ENCODE measurements at places on chromosomes 5 and 9.

DNA sequence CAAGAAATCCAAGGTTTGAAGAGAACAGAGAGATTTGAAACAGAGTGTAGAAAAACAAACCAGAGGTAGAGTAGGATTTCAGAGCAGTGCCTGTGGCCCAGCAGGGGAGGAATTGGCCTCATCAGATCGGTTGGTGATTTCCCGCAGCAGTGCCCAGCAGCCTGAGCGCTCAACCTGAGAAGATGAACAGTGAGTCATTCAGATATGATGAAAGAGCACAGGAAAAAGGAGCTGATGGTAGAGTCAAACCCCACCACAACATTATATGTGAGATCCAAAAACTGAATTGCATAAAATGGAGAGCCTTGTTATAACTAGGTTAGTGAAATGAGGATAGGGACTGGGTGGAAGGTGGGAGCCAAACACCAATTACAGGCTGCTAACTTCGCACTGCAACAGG, 248.9 kb downstream of the PIK3R1 start:
- no peak for ATAC-seq

GRCh38 chr5:132501629-132501956, 11.0 kb upstream of the IRF1 start:
- no peak for ATAC-seq

GRCh38 chr9:20084125-20084524, 295.3 kb upstream of the SLC24A2 start:
- ATAC-seq, result no peak

DNA sequence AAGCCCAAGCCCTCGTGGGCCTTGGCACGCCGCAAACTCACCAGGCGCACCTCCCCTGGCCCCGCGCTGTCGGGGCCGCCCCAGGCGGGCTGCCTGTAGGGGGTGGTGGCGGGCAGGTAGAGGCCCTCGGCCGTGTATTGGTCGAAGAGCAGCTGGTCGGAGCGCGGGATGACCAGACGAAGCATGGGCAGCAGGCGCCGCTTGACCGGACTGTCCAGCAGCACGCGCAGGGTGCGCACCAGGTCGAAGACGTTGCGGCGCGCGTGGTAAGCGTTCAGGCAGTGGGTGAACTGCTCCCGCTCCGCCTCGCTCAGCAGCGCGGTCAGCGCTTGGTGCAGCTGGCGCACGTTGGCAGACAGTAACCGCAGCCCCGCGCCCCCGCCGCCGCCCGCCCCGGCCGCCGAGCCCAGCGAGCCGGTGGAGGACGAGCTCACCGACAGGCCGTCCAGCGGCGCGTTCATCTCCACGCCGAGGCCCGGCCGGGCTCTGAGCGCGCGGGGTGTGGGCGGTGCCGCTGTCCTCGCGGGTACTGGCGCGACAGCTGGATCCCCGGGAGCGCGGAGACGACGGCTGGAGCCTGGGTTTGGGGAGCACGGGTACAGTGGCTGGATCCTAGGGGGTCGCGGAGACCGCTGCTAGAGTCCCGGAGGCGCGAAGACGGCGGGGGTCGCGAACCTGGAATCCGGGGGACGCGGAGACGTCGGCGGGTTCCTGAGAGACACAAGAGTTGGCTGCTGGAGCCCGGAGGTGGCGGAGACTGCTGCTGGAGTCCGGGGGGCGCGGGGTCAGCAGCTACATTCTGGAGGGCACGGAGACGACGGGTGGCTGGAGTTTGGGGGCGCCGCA, 709 bp downstream of the WHRN start:
- peak; percentile 36 for ATAC-seq

DNA sequence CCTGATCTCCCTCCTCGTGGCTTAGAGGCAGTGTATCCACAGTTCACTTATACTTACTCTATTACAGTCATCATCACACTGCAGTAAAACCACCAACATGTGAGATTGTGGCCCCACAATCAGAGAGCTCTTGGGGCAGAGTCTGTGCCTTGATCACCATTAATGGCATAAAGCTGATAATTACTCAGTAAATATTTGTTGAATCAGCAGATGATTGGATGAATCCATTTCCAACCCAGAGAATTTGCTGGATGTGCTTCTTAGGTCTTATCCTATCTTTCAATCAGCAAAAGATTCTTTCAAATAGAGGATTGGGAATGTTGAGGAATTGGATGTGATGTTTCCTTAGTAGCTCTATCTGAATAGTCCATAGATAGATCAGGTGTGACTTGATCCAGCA, 88.8 kb upstream of the PITX1 start:
- no peak for ATAC-seq

- no peak for ATAC-seq
Measured at GRCh38 chr5:119333421-119333851, 22.4 kb upstream of the TNFAIP8 start.

- ATAC-seq, result no peak
Measured at GRCh38 chr5:53422539-53422938, 57.9 kb upstream of the FST start.

- no peak for ATAC-seq
Measured at GRCh38 chr5:40784916-40785315, 13.3 kb downstream of the PRKAA1 start.

GRCh38 chr5:16616536-16617273, at the start of gene RETREG1:
Gene RETREG1 (minus strand): TSS chr5:16616997. CDS start chr5:16616971, 26 bp downstream.
- peak; percentile 93 for ATAC-seq

DNA sequence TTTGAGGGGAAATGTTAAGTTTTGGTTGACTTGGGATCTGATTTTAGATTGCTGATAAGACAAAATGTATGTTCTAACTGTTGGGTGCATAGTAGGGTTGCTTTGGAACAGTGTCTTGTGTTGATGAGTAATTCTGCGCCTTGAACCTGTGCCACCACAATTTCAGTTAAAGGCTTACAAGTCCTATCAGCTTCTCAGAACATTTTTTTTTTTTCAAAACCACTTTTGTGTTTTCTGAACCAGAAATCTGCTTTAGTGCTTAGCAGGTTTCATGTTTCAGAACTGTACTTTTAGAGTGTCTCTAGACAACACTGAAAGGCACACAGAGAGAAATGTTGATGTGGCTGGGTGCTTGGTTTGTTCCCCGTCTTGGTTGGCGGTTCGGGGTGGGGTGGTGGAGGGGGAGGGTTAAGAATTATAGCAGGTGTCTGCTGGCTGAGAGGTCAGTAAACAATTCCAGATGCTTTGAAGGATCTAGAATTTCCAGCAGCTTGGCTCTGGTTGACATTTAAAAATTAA, 84.6 kb downstream of the ANKRD55 start:
- ATAC-seq, result no peak

- ATAC-seq, result no peak
Measured at GRCh38 chr5:149441194-149441753, 62.2 kb upstream of the IL17B start.

GRCh38 chr5:66553916-66554575, 42.1 kb upstream of the MAST4 start:
- no peak for ATAC-seq

GRCh38 chr9:27117489-27118135, 8.6 kb downstream of the TEK start:
- ATAC-seq, result peak; percentile 66

GRCh38 chr5:173434270-173434669, 106.1 kb upstream of the STC2 start:
- no peak for ATAC-seq

DNA sequence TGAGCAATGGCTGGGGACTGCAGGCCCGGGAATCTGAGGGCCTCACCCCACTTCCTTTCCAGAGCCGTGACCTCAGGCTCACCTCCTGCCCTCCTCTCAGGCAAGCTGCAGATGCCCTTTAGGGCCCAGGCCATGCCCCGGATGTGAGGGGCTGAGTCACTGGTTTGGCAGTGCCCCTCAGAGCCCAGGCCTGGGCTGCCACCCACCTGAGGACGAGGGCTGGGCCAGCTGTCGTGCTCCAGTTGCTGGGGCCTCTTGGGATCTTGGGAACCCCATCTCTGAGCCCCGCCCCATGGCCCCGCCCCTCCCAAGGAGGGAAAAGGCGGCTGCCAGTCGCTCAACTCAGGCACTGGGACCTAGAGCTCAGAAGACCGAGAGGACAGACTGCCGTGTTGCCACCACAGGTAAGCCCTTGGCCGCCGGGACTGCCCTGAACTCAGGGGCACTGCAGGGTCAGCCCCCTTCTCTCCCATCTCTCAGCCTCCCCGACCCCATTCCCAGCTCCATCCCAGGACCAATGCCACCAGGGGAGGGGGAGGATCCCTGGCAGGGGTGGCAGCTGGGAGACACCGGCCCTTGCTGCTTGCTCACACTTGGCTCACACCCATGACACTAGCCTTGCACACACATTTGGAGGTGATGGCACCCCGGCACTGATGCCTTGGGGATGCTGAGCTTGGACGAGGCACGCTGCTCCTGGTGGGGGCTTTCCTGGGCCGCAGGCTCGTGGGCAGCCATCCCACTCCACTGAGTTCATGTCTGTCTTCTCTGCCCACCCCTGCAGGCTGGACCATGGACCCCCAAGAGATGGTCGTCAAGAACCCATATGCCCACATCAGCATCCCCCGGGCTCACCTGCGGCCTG, at the start of gene CYSRT1:
TSS of gene CYSRT1 (plus strand) at position 345 of the 865 bp plus-strand sequence. CDS start at position 793, 448 bp downstream.
- no peak for ATAC-seq

DNA sequence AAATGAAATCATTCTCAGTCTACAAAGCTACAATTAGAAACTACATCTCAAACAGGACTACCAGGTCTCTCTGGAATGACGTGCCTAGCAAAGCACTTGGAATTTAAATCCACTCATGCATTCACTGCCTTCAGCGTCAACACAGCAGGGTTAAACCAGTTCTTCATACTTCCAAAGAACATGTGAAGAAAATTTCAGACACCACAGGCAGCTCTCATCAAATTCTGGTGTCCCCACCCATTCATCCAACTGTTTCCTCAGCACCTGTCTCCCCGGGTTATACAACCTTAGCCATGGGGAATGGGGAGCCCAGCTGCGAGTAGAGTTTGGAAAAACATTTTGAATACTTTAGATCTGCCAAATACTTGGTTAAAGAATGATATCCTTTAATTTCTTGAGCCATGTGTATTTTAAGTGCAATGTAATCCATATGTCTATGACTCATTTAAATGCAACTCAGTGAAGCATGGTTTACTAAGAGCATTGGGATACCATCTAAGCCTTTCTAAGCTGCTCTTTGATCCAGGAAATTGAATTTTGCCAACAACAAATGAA, 17.5 kb downstream of the ADAM19 start:
- ATAC-seq, result no peak

- no peak for ATAC-seq
Measured at GRCh38 chr5:34731435-34732232, 75.5 kb downstream of the RAI14 start.

GRCh38 chr5:118098716-118099115, 889.6 kb downstream of the DTWD2 start:
- ATAC-seq, result no peak

GRCh38 chr9:88682431-88682831, 147.5 kb downstream of the NXNL2 start:
- ATAC-seq, result no peak

GRCh38 chr9:121684381-121685145, 33.1 kb downstream of the DAB2IP start:
- peak; percentile 13 for ATAC-seq

DNA sequence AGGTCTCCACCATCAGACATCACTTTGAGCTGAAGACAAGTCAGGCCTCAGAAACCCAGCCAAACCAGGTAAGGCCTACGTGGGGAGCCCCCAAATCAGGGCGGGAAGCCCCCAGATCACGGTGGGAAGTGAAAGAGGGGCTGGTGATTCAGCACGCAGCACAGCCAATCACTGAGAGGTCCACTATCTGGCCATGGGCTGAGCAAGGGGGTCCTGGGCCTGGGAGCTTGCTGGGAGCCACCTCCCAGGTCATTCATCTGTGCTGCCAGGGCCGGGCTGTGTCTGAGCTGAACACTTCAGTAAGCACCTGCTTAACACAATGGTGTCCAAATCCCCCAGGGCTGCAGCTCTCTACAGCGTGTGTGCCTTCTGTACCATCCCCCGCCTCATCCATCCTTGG, 15.5 kb downstream of the MED10 start:
- ATAC-seq, result no peak

- ATAC-seq, result no peak
Measured at GRCh38 chr5:54263447-54263846, 46.9 kb downstream of the ARL15 start.

- ATAC-seq, result no peak
Measured at GRCh38 chr9:101219030-101219429, 165.8 kb downstream of the BAAT start.

- ATAC-seq, result no peak
Measured at GRCh38 chr5:179130101-179130681, 70.0 kb downstream of the ZNF354C start.

GRCh38 chr9:109922617-109923470, 142.8 kb downstream of the PALM2AKAP2 start:
- ATAC-seq, result no peak

GRCh38 chr5:52709167-52709925, 78.4 kb upstream of the ITGA1 start:
- ATAC-seq, result no peak

GRCh38 chr5:17172791-17173190, 44.6 kb upstream of the BASP1 start:
- ATAC-seq, result no peak

DNA sequence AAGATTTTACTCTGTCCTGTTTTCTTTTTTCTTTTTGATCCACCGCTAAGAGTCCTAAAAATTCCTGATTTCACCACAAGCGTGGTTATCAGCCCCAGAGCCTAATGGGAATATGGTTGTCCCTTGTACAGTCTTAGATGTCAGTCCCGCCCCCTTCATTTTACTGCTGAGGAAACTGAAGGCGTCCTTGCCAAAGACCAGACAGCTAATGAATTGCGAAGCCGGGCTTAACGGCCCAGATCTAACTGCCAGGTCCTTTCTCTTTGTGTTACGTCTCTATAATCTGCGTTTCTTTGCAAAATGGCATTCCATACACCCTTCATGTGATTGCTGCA, 497 bp downstream of the NSA2 start:
- ATAC-seq, result peak; percentile 37

DNA sequence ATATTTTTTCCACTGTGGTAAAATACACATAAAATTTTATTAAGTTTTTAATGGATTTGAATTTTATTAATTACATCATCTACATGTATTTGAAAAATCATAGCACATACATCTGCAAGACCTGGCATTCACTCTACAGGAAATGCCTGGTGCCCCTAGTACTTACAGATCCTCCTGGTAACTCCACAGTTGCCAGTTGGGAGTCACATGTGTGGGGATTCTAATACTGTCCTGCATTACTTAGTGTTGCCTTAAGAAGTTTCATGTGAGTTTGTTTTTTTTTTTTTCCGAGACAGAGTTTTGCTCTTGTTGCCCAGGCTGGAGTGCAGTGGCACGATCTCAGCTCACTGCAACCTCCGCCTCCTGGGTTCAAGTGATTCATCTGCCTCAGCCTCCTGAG, 18.1 kb downstream of the KDM3B start:
- no peak for ATAC-seq

- no peak for ATAC-seq
Measured at GRCh38 chr5:56011835-56012234, 17.1 kb upstream of the IL6ST start.

Data from motor neuron (in vitro differentiated cells).